Aorta (tissue), 5 donors: ENCODE measurements at places on chromosomes 12 and 14. TPM values are rescaled to one million over a fixed set of nuclear protein-coding genes. Genes with fewer than 3 reads are reported as not detected.

The ETFBKMT gene
- total RNA-seq, result 2.8 TPM

The EPYC gene
- total RNA-seq, result not detected

The KDM5A gene
- total RNA-seq, result 60.1 TPM

GRCh38 chr12:64618953-64619590 is 8.8 kb downstream of the RASSF3 start:
- no peak for DNase-seq

- DNase-seq, result no peak
These were observed 412.2 kb upstream of the GARIN6 start for GRCh38 chr12:99235381-99235780.

GRCh38 chr14:88179716-88180115 is 143.4 kb downstream of the KCNK10 start:
- no peak for DNase-seq

GRCh38 chr14:22547313-22547947 is 41.6 kb downstream of the DAD1 start:
- DNase-seq, result peak; percentile 72

- no peak for DNase-seq
These were observed 27.4 kb upstream of the DDHD1 start for GRCh38 chr14:53180272-53181221.

DNA sequence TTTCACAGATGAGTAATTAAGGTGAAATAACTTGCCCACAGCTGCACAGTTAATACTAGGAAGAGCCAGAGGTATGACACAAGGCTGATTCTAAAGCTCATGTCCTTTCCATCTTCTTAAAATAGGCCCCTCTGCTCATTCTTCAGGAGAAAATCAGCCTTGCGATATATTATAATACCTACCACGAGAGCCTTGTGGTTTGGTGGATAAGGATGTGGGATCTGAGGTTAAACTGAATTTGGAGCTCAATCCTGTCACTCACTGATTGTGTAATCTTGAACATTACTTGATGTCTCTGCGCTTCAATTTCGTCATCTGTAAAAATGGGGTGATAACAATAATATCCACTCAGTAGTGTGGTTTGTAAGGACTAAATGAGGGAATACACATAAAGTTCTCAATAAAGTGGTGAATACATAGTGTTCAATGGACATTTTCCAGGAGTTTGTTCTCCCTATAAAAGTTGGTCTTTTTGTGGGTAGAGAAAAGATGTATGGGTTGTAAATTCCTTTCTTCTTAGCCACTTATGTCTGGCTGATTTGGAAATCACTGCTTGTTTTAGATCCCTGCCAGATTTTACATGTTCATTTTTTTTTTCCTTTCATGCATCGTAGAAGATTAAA is 25.1 kb upstream of the ATP2B1 start:
- DNase-seq, result no peak
